Stimulated activated CD4-positive, alpha-beta T cell treated with anti-CD3 and anti-CD28 coated beads, Interleukin-15, amount 100 ng/mL, for 1 hour (primary cell): ENCODE measurements at places on chromosomes 7 and 10.

DNA sequence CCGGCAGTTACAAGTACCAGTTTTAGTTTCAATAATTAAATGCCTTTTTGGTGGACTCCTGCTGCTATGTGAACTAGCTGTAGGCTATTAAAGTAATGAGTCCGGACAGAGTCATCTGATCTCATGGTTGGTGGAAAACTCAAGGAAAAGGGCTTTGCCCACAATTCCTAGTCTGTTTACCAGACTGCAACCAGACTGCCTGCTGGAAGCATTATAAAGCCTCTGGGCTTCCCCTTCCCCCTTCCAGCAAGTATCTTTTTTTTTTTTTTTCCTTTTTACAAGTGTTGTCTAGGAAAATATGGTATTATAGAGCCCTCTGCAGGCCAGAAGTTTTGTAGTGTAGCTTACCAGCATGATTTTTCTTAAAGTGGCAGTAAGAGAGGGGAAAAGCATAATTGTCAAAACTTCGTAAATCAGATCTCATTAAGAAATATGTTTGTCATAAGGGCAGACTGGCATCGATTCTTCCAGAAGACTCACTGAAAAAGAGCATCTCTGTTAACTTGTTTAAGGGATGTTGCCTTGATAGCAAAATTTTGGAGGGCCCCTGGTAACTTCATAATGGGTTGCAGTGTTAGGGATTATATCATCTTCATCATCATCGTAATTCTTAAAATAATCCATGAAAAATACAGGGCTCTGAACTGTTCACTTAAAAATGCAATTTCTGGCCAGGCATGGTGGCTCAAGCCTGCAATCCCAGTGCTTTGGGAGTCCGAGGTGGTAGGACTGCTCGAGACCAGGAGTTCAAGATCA is 181.3 kb downstream of the TAX1BP1 start:
- no peak for DNase-seq

DNA sequence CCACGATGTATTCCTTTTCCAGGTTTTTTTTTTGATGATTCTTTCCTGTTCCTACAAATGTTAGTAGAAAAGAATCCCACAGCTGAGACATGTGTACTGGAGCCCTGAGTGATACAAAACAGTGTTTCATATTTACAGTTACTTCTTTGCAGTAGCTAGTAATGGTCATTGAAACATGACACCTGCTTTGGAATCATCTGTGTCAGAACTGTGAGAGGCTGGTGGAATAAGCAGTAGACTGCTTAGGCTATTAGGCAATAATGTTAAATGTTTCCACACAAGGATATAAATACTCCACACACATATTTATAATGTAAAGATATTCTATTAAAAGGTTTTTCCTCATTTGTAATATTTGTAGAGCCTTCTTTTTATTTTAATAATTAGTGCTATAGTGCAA is 394.0 kb downstream of the THSD7A start:
- DNase-seq = no peak

DNA sequence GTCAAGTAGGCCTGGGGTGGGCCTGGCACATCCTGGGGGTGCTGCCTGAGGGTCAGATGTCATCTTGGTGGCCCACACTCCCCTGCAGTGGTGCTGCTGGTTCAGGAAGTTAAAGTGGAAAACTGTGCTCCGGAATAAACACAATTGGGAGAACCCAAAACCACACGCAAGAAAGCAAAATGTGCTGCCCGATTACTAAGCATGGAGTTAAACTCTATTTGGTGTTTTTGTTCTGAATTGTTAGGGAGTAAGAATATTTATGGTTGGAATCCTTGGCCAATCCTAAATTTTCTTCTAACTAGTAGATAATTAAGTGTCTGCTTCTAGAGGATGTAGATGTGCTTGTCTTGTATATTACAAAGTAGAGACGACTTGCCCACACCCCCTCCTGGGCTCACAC is 131.4 kb downstream of the MGMT start:
- DNase-seq = no peak

- no peak for DNase-seq
Measured at GRCh38 chr10:49295297-49295696, 3.7 kb upstream of the C10orf71 start.

- no peak for DNase-seq
Measured at GRCh38 chr10:69682955-69683474, 53.0 kb downstream of the FAM241B start.

DNA sequence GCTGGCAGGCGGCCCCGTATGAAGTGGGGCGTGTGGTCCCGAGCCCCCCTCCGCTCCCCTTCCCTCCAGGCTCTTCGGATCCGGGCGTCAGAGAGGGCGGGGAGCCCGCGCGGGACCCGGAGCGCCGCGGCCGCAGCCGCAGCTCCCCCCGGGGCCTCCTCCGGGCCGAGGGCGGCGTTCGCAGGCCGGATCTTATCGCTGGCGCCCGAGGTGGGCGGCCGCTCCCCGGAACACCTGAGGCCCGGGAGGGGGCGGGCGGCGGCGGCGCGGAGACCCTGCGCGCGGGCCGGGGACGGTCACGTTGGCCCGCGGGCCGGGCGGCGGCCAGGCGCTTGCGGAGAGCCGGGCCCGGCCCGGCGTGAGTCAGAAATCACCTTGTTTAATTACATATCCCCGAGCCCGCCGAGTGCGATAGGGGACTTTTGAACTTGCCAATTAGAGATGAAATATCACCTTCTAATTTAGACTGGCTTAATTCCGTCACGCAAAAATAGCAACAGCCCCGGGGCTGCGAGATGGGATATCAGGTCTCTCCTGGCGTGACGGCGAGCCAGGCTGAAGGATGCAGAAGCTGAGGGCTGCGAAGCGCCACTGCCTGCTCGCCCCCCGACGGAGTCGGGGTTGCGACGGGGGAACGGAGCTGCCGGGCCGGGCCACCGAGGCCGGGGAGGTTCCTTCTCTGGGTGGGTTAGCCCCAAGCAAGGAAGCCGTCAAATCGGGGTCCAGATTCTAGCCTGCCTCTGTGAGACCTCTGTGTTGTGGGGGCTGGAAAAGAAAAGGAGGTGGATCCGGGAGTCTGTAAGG is 43.4 kb downstream of the LDB3 start:
- DNase-seq = peak; percentile 18

GRCh38 chr7:80187279-80187678 is 52.6 kb downstream of the GNAI1 start:
- DNase-seq = no peak

- DNase-seq = no peak
Measured at GRCh38 chr7:76506081-76506440, 4.3 kb upstream of the UPK3B start.

GRCh38 chr10:7121154-7121797 is 289.6 kb downstream of the SFMBT2 start:
- peak; percentile 41 for DNase-seq

- DNase-seq = no peak
Measured at GRCh38 chr7:139131601-139132041, 22.1 kb upstream of the ZC3HAV1 start.

DNA sequence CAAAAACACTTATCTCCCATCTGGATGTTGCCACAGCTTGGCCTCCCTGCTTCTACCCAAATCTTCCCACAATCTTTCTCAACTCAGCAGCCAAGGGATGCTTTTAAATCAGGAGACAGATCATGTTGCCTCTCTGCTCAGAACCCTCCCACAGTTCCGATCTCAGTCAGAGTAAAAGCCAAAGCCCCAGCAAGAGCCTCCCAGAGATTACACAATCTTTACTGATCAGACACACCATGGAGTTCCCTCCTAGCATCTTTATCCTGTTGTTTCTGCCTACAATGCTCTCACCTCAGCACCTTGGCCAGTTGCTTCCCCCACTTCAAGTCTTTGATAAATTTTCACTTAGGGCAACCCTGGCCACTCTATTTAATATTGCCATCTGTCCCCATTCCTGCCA is 41.9 kb upstream of the ZNF33B start:
- no peak for DNase-seq

DNA sequence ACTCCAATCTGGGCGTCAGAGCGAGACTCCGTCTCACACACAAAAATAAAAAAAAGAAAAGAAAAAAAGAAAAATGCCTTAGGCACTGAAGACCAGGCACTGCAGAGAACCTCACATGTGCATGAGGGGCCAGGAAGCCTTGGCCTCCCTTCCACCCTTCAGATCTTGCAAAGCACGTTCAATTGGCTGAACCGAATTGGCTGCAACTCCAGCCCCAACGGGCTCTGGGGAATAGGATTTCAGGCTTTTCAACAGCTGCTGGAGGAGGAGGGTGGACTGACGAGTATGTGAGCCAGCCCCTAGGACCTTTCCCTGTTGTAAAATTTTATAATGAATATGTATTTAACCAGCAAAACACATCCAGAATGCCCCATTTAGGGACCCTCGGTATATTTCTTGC is 16.7 kb downstream of the TMEM120A start:
- no peak for DNase-seq
